ENCODE measurements at places on chromosomes 5 and 9.

GRCh38 chr5:14244721-14245120, 101.6 kb downstream of the TRIO start:
- DNase-seq, result no peak

DNA sequence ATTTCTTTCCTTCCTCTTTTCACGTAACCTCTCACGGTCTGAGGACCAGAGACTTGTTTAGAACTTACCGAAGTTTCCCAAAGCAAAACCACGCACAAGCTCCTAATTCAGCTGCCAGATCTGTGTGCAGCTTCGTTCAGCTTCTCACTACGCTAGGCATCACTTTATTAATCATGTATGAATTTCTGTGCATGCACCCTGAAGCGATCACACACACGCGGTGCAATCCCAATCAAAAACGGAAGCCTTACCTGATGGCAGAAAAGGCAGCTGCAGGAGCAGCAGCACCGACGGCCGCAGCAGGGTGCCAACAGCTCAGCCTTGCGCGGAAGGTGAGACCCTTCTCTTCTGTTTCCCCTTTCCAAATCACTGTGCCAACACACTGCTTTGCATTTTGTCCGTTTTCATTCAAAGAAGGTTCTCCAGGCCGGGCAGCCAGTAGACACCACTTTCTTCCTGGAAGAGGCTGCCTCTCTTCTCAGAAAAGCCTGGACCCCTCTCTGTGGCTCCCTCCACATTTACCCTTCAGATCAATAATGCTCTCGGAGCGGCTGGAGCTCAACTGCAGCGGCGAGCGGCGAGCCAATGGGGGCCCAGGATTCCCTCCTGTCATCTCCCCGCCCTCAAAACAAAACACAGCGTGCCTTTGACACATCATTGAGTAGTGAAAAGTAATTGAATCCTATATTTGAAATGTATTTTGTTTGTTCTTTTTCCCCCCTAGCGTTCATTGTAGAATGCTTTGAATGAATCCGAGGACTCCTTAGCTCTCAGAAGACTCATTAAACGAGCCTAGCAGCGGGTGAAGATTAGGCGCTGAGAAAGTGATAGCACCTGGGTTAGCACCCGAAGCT, at the start of gene CDH12:
CDH12 (minus strand) TSS at position 538 of the 854 bp plus-strand sequence.
- no peak for DNase-seq

- no peak for DNase-seq
Observed at GRCh38 chr5:143102411-143102810, 301.1 kb downstream of the NR3C1 start.

DNA sequence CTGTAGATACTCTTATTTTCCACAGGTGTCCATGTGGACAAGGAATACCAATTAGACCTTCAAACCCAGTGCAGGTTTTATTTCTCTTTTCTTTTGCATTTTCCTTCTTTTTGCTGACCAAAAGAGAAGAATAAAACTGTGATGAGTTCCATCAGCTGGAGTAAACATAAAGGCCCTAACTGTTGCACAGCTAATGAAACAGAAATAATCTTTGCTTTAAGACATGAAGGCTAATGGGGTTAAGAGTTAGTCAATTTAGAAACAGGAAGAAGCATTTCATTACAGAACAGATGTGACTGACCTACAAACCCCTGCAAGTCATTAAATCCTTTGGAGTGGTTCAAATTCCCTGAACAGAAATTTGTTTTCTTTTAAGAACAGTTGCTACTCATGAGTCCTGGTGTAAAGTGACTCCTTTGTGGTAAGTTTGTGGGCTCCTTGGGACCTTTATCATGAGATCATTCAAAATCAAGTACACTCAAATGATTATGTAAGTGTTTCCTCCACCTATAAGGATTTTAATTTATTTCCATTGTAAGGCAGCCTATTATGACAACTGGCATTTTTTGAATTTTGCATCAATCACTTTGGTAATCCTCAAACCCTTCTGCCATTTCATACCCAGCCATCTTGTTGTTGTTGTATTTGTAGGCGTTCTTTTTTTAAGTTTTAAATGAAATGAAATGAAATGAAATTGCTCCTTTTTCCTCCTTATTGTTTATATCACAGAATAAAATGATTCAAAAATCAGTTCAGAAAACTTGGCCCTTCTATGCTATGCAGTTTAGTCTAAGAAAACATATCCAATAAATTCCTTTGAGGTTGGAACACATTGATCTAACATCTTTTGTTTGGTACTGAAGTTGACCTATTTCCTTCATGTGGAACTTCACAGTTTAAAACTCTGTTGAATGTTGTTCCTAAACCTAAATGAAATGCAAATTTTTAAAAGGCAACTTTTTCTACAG, 1.3 kb downstream of the MINAR2 start:
- no peak for DNase-seq

DNA sequence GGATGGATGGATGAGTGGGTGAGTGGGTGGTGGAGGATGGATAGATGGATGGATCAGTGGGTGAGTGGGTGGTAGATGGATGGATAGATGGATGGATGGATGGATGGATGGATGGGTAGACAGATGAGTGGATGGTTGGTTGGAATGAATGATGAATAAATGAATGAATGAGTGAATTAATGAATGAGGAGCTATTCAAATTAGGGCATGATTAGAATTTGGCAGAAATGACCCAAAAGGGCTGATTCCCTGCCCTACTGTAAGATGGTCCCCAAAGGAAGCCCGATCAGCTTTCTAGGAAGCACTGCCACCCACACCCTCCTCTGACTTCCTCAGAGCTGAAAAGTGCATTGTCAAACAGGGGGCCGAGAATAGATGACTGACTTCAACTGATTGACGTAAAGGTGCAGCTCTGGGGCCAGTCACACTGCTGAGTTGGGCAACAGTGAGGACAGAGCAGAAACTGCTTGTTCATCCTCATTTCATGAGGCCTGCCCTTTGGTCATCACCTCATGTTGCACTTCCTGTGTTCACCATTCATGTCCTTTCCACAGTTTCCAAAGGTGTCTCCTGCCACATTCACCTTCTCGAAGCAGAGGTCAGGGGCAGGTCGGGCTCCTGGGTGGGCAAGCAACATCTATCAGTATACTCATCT, 34.3 kb downstream of the NIPAL4 start:
- no peak for DNase-seq

- no peak for DNase-seq
Observed at GRCh38 chr5:74304536-74304935, 336.0 kb downstream of the ENC1 start.

- no peak for DNase-seq
Observed at GRCh38 chr9:31700252-31701045, 684.0 kb upstream of the ACO1 start.
